ENCODE measurements at places on chromosomes 7 and 10.
A peak's percentile ranks its signal among the peaks of the same experiment; 100 is the strongest.

- no peak for DNase-seq
These were observed 86.9 kb downstream of the AOAH start for GRCh38 chr7:36637417-36637816.

DNA sequence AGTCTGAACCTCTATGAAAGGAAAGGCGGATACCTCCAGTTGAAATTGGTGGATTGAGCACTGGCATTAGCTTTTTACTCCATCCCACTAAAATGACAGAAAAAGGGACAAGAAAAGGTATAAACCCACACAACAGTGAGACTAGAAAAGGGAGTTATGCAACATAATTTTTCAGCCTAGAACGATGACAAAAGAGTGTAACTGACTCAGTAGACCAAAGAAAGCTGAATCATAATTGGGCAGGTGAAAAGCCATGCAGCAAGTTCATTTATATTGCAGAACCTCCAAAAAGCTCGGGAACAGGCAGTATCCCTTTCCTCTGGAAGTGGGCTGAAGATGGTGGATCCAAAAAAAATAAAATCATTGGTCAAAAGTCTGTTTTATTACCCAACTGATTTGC, 30.5 kb upstream of the ZCCHC24 start:
- no peak for DNase-seq

DNA sequence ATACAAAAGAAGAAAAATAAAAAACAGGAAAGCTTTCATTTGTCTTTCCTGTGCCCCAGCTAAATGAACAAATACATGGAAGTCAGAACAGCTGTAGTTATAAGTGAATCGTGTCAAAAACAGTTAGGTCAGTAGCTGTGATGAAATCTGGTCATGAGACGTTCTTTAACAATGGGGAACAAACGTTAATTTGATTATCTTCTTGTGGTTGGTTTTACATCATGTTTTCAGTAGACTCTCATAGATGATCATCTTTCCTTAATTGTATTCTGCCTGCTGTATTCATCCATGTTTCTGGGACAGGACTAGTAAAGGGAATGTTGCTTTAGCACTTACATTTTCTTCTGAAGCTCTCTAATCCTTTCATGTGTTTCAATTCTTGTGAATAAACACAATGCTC, 97.0 kb downstream of the PCLO start:
- no peak for DNase-seq

- DNase-seq = no peak
These were observed 35.7 kb downstream of the ZCCHC24 start for GRCh38 chr10:79409726-79410085.

GRCh38 chr7:36918591-36918990, 194.3 kb upstream of the AOAH start:
- no peak for DNase-seq

DNA sequence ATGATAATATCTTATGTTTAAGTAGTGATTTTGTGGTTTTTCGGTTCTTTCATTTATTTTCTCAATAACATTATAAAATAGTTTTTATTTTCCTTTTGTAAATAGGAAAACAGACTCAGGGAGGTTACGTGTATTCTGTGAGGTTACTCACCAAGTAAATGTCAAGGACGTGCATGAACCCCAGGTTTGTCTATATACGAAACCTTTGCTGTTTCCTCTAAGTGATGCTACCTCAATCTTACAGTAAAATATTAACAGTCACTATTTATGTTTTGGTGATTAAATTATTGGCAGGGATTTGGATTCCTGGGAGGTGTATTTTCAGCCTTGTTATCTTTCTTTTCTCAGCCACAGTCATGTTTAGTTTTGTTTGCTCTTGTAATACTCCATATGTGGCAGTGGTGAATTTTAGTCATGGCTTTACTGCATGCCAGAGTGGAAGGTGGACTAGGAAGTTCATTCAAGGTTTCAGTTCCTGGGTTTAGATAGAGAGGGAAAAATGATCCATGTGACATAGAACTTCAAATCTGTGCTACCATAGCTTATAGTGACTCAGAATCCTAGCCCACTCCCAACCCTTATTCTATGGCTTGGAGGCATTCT, 139.9 kb downstream of the ARL4A start:
- no peak for DNase-seq

GRCh38 chr10:103816431-103816830, 38.9 kb downstream of the SH3PXD2A start:
- DNase-seq = no peak

- no peak for DNase-seq
These were observed 478.3 kb downstream of the TNS3 start for GRCh38 chr7:47103498-47104205.

DNA sequence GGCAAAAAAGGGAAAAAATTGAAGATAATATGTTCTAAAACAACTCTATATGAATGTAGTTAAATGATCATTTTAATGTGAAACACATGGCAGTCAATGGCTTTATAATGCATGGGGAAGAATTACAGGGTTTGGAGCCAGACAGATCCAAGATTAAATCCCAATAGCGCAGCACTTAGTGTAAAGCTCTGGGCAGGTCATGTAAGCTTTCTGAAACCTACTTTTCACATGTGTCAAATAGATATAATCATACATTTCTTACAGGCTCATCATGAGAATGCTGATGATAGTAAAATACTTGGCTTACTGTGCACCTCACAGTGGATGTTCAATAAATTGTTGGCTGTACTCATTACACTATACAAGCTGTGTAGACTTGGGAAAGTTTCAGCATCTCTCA, 48.0 kb upstream of the ZNF365 start:
- DNase-seq = no peak

DNA sequence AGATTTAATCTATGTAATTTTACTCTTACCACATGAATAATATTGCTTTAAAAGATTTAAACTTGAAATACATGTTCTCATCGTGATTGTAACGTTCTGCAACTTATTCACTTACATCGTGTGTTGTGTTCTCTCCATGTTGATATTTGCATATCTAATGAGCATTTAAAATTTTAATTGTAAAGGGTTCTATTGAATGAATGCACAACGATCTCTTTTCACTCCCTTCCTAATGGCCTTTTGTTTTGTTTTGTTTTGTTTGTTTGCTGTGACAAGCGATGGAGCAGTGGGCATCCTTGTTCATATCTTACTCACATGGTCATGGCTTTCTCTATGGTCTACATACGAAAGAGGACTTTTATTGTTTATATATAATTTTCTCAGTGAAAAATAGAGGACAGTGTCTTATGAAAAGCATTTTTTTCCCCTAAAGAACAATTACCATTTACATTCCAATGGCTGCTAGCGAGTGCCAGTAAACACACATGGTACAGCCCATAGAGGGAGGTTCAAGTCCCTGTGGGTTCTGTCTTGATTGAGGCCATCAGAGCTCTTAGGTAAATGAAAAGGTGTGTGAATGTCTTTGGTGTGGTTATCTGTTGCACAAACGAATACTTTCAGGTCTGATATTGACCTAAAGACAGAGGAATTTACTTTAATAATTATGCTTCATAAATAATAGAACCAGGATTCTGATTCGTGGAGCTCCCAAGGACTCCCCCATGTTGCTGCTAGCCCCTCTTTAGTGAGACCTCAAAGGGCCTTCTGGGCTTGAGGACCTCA, 32.4 kb downstream of the BTBD16 start:
- no peak for DNase-seq

DNA sequence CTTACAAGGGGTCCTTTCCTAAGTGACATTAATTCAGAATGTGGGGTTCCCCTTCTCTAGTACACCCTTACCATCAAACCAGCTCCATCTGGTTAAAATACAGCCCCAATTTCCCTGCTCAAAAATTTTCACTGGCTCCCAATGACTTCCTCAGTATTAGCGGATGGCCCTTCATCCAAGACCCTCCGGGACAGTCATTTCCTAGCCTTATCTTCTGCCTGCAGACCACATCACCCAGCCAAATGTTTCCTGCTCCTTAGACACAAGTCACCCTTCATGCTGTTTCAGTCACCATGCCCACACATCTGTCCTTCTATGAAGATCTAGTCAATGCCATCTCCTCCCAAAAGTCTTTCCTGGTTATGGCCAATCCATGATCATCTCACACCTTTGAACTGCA, 45.2 kb downstream of the PARD3 start:
- no peak for DNase-seq

DNA sequence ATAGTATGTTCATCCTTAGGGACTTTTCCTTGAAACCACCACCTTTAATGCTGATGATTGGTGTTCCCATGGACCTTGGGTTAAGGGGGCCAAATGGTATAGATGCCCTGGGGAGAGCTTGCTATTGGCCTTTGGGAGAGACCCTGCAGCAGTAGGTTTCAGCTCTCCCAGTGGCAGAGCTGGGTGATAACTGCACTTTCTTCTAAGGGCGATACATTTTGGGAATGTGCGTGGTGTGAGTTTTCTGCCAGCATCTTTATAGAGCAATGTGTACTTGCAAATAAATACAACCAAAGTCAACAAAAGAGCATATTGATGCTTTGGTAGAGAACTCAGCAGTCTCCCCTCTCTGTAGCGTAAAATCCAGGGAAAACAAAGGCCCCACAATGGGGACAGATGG, 404.1 kb downstream of the PAXIP1 start:
- no peak for DNase-seq

DNA sequence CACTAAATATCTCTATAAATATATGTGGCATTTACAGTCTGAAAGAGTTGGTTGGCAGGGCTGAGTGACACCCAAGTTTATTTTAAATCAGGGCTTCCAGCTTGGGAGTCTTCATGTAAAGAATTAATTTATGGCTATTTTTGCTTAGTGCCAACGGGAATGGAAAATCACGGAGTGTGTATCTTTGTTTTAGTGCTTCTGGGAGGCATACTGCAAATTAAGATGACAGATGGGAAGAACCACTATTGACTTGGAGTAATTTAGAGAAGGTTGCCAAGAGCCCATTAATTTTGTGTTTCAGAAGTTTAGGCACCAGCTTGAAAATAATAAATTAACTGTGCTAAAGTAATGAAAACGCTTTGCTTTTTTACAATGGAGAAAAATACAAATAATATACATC, 135.2 kb downstream of the GPR37 start:
- DNase-seq = no peak

GRCh38 chr10:88233870-88234269, 349.2 kb downstream of the RNLS start:
- DNase-seq = no peak

DNA sequence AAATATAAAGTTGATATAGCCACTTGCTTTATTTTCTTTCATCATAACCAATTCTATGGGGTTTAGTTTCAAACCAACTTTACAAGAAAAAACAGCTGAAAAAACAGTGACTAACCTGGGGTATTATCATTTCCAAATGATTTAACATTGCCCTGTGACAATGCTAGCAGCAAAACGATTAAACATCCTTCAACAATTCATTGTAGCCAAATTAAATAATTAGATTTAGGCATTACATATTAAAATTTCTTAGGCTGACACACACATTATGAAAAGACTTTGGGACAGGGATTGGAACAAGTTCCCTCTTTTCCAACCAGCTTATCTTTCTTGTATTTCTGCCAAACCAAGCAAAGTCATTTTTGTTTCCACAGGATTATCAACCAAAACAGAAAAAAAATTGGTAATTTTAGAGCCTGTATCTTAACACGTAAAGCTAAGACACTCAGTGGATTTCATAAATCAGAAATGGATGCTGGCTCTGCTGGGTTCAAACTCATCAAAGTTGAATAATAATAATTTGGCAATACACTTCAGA, 84.0 kb downstream of the SEMA3D start:
- no peak for DNase-seq

DNA sequence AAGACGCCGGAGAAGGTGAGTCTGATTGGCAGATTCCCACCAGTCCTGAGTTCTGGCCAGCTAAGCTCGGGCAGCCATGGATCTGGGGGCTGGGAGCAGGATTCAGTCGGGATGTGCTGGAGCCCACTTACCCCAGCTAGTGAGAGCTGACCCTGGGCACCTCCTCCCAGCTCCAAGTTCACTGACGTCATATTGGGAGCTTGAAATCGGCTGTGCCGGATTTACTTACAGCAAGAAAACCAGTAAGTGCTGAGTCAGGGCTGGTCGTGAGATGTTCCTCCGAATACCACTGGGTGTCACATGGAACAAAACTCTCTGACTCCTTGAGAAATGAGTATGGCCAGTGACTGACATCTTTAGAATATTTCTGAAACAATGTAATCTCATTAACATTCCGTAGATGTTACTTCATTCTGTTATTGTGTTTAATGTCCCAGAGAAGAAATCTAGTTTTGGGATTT, 621.2 kb downstream of the SDK1 start:
- DNase-seq = no peak

GRCh38 chr7:128893251-128894100, 17.0 kb downstream of the KCP start:
- DNase-seq = no peak

GRCh38 chr7:132430861-132431822, 145.1 kb downstream of the PLXNA4 start:
- peak; percentile 64 for DNase-seq

DNA sequence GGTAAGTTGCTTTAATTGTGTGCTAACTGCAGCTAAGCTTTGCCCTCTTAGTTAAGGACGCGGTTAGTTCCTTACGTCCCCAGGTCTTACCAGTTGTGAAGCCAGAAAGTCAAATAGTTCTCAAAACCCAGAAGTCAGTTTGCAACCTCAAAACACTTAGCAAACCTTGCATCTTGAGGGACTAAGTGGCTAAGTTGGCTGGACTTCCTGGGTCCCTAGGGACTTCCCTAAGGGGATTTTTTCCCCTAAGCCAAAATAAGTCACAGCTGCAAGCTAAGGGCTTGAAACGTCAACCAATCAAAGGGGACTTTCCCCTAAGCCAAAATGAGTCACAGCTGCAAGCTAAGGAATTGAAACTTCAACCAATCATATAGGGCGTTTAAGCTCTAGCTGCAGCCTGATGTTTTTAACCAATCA, 36.2 kb upstream of the HECW1 start:
- DNase-seq = peak; percentile 27

GRCh38 chr7:141954334-141954733, 7.6 kb upstream of the CLEC5A start:
- DNase-seq = no peak

DNA sequence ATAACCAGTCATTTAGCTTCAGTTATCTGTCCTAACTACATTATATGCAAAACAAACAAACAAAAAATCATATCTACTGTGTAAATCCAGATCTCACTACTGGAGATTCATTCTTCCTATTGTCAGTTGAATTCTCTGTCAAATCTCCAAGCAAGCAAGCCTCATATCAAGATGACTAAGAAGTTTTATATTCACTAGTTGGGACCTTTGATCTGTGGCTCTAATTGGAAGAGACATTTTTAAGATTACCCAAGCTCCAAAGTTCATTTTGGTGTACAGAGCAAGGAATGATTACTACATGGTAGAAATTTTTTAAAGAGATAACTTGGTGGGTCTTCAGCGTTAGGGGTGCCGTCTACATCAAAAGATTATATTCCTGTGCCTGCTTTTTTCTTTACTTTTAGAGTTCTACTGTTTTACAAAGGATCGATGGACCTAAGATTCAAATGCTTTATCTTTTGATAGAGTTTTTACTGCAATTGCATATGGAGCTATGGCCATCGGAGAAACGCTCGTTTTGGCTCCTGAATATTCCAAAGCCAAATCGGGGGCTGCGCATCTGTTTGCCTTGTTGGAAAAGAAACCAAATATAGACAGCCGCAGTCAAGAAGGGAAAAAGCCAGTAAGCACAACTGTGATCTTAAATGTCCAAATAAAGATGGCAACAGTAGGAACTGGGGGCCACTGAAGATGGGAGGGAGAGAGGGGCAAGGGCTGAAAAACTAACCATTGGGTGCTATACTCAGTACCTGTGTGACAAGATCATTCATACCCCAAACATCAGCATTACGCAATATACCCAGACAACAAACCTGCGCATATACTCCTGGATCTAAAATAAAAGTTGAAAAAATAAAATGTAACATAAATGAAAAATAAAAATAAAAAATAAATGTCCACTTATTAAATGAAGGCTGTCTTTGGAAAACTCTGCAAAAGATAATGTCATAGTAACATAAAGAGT, 47.9 kb downstream of the SP8 start:
- DNase-seq = no peak

GRCh38 chr7:19091550-19092200, 25.8 kb downstream of the TWIST1 start:
- no peak for DNase-seq
